ENCODE measurements at places on chromosomes 5 and 9.

DNA sequence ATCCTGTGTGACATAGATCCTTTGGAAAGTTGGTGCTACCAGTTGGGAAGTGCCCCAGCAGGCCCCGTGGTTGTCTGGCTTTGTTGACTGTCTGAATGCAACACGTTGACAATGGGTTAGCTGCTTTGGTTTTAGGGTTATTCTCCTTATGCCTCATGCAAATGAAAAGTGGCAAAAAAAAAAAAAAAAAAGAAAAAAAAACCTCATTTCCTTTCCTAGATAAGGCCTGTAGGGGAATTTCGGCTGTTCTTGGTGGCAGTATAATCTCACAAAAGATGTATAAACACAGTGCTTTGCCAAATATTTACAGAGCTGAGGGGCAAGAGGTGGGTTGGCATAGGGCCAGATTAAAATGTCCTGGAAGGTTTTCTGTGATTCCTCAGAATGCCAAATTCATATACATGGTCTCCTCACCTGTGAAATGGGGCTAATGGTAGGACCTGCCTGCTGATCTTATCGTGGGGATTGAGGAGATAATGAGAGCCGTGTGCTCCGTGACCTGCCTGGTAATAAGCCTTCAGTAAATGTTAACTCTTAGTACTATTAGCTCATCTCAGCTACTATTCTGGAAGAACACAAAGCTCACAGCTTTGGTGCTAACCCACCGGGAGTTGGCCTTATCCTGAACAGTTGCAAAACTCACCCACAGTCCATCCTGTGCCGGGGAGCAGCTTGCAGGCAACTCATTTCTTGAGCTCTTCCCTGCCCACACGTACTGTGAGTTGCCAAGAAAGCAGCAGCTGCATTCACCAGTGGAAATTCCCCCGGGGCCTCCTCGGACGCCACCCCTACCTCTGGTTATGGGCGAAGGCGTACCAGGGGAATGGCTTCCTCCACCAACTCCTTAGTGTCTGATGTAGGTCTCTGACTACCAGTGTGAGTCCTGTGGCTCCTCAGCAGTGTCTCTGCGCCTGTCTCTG lies 220.3 kb downstream of the NR3C1 start:
- DNase-seq: no peak

DNA sequence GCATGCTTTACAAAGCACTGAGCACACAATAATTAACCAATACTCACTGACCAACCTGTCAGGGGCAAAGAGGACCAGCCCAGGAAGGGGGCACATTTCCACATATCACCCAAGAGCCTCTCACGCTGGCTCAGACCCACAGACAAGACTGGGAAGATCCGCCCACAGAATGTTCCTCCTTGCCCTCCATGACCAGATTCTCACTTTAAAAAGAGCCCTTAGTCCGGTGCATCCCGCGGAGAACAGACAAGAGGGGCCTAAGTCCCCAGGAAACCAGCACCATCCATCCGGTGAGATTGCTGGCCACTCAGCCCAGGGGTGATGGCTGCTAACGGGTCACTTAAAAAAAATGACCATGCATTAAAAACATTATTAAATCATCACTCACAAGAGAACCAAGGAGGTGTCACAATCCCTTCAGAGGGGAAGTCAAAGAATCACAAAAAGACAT lies 32.9 kb downstream of the SEMA4D start:
- no peak for DNase-seq

GRCh38 chr5:139062910-139063663 lies 135.1 kb downstream of the SIL1 start:
- DNase-seq: no peak

DNA sequence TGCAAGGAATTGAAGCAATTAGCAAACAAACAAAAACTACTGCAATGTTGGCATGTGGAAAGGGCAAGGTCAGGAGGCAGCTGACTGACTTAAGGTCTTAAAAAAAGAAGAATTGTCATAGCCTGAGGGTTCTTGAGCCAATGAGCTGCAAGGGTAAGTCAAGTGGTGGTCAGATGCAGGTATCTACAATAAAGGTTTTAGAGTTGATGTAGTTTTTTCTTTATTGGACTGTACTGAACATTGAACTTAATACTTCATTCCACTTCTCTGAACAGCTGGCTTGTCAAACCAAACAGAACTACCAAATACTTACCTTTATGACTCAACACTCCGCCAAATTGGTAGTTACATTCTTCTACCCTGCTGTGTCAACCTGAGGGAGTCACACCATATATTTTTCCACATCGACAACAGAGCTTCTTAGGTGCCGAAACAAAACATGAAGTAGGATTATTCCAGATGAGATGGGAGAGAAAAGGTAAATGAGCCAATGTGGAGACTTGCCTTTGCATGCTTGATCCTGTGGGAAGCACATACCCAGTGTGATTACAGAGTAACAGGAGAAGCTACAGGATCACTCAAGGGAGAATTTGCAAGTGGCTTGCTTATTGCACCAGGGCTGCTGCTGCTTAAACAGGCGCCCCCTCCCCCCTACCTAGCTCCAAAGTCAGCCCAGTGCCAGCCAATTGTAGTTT lies 35.3 kb downstream of the EQTN start:
- DNase-seq: no peak

DNA sequence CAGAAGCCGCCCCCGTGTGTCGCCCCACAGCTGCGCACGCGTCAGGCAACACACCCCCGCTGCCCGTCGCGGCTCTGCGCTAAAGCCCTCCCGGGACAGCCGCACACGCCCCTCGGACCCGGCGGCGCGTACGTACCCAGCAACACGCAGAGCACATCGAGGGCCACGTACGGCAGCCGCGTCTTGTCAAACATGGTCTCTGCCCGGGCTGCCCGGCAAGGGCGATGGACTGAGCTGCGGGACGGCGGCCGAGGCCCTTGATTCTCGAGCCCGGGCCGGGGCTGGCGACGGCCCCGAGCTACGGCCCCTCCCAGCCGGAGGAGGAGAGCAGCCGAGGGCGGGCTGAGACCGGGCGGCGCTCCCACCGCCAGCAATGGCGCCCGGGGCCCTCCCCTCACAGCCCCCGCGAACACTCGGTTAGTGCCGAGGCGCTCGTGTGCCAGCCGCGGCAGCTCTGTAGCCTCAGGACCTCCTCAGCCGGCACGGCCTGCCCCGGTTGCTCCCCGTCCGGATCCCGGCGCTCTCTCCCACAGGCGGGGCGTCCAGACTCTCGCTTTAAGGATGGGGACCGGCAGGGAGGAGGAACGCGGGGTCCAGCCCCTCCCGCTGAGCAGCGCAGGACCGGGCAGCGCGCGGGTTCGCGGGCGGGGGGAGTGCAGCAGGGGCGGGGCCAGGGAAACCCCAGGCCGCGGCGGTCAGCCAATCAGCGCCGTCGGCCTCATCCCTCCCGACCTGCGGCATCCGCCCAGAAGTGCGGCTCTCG lies at the start of gene PLPP1:
PLPP1 (minus strand) TSS at position 529 of the 763 bp plus-strand sequence; CDS start at position 194, 335 bp downstream.
- peak; percentile 96 for DNase-seq

DNA sequence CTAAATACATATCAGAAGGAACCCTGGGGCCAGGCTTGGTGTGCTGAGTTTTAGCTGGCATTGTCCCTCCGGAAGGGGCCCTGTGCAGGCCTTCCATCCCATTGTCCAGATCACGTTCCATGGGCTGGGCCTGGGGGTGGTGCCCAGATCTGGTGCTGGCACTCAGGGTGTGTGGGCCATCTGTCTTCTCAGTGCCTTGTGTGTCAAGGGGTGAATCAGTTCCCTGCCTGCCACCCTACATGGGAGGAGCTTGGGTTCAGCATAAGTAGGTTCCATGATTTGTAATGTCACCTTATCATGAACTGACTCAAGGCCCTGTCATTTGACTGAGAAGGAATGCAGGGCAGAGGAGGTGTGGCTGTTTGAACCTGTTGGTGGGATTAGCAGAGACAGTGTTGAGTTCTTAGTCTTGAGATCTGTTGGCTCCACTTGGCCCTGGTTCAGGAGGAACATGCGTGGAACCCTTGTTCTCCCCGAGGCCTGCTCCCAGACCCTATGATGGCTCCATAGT lies 176.8 kb downstream of the MACROH2A1 start:
- no peak for DNase-seq

DNA sequence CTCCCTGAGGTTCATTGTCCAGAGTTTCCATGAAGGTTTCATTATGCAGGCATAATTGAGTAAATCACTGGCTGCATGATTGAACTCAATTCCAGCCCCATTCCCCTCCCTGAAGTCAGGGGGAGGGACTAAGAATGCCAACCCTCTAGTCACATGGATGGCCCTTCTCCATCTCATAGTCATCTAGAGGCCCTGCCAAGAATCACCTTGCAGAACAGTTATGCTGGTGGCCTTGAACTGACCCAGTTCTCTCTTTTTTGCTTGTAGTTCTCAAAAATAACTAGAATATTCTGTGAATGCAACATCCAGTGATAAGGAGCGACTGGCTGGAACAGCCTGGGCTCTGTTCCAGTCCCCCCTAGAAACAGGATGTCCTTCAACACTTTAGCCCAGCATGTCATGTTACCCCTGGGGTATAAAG lies 31.7 kb downstream of the SLC35A4 start:
- peak; percentile 34 for DNase-seq

- no peak for DNase-seq
Observed at GRCh38 chr5:129836321-129836720, 67.9 kb upstream of the CHSY3 start.

GRCh38 chr9:82797534-82797933 lies 265.4 kb downstream of the RASEF start:
- DNase-seq: no peak

DNA sequence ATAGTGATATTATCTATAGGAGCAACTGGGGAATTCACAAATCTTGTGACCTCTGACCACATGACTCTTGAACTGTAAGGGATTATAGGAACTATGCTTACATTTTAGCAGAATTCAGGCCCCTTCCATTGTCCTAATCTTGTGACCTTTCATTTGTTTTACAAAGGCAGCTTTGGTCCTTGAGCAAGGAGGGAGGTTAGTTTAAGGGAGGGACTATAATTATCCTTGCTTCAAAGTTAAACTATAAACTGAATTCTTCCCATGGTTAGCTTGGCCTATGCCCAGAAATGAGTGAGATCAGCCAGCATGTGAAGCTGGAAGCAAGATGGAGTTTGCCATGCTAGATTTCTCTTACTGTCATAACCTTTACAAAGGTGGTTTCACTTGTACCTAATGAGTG lies 51.2 kb downstream of the TARS1 start:
- DNase-seq: peak; percentile 30

- DNase-seq: no peak
Observed at GRCh38 chr5:62152394-62153087, 153.5 kb upstream of the KIF2A start.

DNA sequence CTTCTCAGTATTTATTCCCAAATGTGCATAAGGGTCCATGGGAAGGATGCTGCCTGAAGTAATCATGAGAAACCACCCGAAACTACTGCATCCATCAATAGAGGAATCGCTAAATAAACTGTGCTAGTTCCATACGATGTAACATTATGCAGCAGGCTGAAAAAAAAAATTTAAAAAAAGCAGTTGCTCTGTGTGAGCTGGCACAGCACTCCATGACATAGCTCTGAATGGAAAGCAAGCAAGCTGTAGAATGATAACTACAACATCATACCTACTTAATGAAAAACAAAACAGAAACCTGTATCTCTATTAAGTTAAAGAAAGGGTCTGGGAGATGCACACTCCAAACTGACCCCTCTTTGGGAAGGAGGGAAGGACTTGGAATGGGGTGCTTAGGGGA lies 49.3 kb downstream of the SHB start:
- DNase-seq: no peak

DNA sequence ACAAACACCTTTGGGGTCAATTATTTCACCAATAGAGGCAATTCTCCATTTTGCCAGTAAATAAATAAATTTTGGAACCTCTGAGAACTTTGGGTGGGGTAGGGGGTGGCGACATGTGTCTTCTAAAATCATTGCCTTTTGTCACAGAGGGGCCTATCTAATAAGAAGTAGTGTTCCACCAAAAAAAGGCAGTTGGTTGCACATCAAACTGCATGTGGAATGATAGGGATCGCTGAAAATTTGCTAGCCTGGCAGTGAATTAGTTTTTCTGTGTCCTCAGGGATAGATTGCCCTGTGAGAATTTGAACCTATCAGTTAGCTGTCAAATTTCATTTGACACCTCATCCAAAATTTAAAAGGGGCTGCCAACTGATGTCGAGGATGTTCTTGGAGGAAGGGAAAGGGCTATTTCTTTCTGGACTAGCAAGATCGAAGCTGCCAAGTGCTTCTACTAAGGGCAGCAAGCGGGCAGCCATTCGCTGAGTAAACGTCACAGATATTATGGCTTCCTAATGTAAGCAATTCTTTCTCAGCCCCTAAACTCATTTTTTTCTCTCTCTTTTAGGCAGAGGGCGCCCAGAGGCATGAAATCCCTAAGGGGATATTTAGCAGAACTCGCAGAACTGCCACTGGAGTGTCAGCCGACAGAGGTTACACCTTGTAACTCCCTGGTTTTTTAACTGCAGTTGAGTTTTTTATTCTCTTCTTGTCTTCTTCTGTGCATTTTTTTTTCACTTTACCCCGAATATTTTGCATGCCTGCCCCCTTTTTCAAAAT lies 2208.1 kb upstream of the WWC1 start:
- no peak for DNase-seq

GRCh38 chr5:9898319-9898718 lies 268.2 kb upstream of the TAS2R1 start:
- DNase-seq: peak; percentile 67

GRCh38 chr9:131149688-131150053 lies 24.3 kb downstream of the NUP214 start:
- no peak for DNase-seq

DNA sequence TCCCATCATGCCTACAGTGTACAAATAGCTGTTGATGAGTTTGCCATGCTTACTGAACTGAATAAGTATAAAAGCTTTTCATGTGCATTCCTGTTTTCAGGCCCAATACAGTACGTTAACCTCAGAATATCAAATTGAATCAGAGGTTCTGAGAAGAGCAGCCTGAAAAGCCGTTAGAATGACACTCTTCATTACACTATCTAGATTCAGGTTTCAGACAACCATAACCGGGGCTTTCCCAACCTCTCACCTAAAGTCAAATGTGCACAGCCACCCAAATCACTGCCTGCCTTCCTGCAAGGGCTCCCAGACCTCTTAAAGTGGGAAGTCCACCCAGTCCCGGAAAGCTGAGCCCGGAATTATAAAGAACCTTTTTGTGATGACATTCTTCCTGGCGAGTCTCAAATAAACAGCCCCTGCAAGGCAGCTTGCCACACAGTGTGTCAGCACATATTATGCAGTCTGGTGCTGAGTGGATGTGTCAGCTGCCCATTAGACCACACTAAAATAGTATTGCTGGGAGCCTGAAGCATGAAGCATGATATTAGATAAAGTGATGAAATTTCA lies 245.8 kb downstream of the TLE4 start:
- DNase-seq: no peak

GRCh38 chr5:153463806-153464205 lies 26.7 kb upstream of the GRIA1 start:
- peak; percentile 39 for DNase-seq

- DNase-seq: peak; percentile 95
Observed at GRCh38 chr5:157328277-157328912, 62.5 kb downstream of the CYFIP2 start.

DNA sequence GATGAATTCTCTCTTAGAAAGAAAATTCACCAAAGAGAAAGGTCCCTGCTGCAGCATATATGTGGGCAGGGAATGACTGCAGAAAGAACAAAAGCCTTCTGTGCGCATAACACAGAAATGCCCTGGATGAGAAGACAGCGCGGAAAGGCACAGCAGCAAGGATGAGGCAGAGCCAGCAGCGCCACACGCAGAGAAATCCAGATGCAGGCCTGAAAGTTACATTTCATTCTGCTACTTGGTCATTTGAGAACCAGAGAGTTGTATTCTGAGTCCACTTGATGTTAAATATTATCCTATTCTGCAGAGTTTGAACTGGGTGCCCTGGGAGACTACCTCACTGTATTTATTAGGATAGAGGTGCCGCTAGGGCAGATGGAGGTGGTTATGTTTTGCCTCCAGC lies 68.5 kb downstream of the GLDC start:
- no peak for DNase-seq
